ENCODE measurements at places on chromosomes 5 and 9.

- no peaks in the 10 kb centered on the region for H3K4me1 ChIP-seq
- H3K27ac ChIP-seq: no peak overlapping the region
- DNase-seq: no peak
These were observed 11.5 kb upstream of the SLC31A2 start for GRCh38 chr9:113139225-113139829.

GRCh38 chr9:89797937-89798455, 193.2 kb downstream of the GADD45G start:
- no peaks in the 10 kb centered on the region for H3K36me3 ChIP-seq
- no peak for DNase-seq
- H3K27me3 ChIP-seq: no peaks in the 10 kb centered on the region
- H3K4me1 ChIP-seq: no peaks in the 10 kb centered on the region
- no peak overlapping the region for H3K4me3 ChIP-seq
- no peak overlapping the region for H3K27ac ChIP-seq

- no peak for DNase-seq
- H3K27ac ChIP-seq: no peak overlapping the region
- H3K36me3 ChIP-seq: peaks cover 4% of the 10 kb centered on the region
These were observed 9.7 kb upstream of the ZNF366 start for GRCh38 chr5:72516916-72517315.

GRCh38 chr9:87534036-87534435, 36.4 kb downstream of the DAPK1 start:
- H3K4me3 ChIP-seq: no peak overlapping the region
- DNase-seq: no peak
- no peaks in the 10 kb centered on the region for H3K4me1 ChIP-seq
- H3K27ac ChIP-seq: no peak overlapping the region

DNA sequence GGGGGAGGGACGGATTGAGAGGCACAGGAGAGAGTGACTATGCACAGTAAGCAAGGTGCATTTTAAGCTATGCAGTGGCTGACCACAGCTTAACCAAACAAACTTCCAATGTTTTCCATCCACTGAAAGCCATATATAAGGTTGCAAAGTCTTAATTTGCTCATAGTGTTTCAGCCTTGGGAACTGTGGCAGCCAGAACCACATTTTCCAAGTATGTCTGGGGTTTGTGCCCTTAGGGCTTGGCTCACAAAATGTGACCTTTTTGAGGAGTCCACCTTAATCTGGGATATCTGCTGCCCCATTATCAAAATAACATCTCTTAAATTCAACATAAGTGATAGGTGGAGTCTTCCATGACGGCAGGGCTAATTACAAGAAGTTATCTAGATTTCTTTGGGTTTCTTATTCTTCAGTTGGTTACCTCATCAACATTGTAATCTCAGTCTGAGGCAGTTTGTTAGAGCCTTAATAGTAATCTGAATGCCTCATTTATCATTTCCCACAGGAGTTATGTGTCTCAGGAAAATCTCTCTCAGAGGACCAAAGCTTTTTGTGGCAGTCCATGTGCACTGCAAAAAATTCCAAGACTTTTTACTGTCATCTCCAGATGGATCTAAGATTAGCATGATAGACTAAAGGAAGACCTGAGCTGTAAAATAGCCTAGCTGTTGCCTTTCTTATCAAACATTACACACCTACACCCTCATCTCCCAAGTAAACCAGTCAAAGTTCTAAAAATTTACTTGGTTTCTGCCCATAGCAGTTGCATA, 15.2 kb upstream of the UBQLN1 start:
- no peak for DNase-seq
- no peaks in the 10 kb centered on the region for H3K36me3 ChIP-seq
- H3K27me3 ChIP-seq: no peaks in the 10 kb centered on the region
- no peaks in the 10 kb centered on the region for H3K4me1 ChIP-seq
- no peak overlapping the region for H3K27ac ChIP-seq
- no peak overlapping the region for H3K4me3 ChIP-seq

DNA sequence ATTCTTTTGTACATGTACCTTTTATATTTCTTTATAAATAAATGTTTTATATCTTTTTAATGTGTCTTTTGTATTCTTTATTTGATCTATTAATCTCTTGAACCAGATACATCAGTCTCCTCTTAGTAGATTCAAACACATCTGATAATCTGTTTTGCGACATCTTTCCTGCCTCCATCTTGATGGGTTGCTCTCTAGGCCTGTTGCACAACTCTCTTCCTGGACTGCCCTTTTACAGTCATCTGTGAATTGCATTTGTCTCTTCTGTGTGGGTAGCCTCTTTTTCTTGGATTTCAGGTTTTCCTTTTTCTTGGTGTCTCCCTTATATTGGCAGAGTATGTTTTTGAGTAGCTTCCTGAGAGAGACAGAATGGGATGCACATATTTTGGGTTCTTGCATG, 6.2 kb downstream of the ZFYVE16 start:
- H3K27ac ChIP-seq: peak overlapping the region; percentile 44
- H3K36me3 ChIP-seq: peaks cover 8% of the 10 kb centered on the region
- H3K27me3 ChIP-seq: no peaks in the 10 kb centered on the region
- no peak for DNase-seq
- peaks cover 29% of the 10 kb centered on the region for H3K4me1 ChIP-seq
- H3K4me3 ChIP-seq: no peak overlapping the region

DNA sequence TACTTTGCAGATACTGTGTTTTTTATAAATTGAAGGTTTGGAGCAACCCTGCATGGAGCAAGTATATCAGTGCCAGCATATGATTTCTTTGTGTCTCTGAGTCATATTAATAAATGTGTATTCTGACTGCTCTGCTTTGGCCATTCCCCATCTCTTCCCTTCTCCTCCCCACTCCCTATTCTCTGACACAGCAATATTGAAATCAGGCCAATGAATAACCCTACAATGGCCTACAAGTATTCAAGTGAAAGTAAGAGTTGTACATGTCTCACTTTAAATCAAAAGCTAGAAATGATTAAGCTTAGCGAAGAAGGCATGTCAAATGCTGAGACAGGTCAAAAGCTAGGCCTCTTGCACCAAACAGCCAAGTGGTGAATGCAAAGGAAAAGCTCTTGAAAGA, 82.2 kb upstream of the TLX3 start:
- H3K27ac ChIP-seq: no peak overlapping the region
- DNase-seq: no peak
- no peaks in the 10 kb centered on the region for H3K36me3 ChIP-seq

GRCh38 chr5:91499943-91500531, 116.9 kb upstream of the ARRDC3 start:
- peak; percentile 9 for DNase-seq
- no peaks in the 10 kb centered on the region for H3K27me3 ChIP-seq
- H3K27ac ChIP-seq: no peak overlapping the region
- H3K4me1 ChIP-seq: no peaks in the 10 kb centered on the region
- H3K4me3 ChIP-seq: no peak overlapping the region
- H3K36me3 ChIP-seq: no peaks in the 10 kb centered on the region

DNA sequence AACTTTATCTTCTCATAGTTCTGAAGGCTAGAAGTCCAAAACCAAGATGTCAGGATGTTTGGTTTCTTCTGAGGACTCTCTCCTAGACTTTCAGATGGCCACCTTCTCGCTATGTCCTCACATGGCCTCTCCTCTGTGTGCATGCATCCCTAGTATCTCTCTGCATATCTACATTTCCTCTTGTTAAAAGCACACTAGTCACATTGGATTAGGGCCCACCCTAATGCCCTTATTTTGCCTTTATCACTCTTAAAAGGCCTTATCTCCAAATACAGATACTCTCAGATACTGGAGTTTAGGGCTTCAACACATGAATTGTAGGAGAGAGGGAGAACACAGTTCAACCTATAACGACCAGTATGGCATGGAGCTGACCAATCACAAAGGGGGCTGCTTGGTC, 151.7 kb downstream of the PRELID2 start:
- H3K4me3 ChIP-seq: no peak overlapping the region
- no peaks in the 10 kb centered on the region for H3K36me3 ChIP-seq
- DNase-seq: no peak

- H3K27ac ChIP-seq: peak overlapping the region; percentile 39
- H3K36me3 ChIP-seq: peaks cover 4% of the 10 kb centered on the region
- no peaks in the 10 kb centered on the region for H3K27me3 ChIP-seq
- peaks cover 94% of the 10 kb centered on the region for H3K4me1 ChIP-seq
- no peak overlapping the region for H3K4me3 ChIP-seq
- DNase-seq: no peak
These were observed 31.9 kb downstream of the IRF1 start for GRCh38 chr5:132458651-132459030.

GRCh38 chr9:127869310-127870152, 7.9 kb downstream of the AK1 start:
- no peaks in the 10 kb centered on the region for H3K27me3 ChIP-seq
- H3K36me3 ChIP-seq: no peaks in the 10 kb centered on the region

DNA sequence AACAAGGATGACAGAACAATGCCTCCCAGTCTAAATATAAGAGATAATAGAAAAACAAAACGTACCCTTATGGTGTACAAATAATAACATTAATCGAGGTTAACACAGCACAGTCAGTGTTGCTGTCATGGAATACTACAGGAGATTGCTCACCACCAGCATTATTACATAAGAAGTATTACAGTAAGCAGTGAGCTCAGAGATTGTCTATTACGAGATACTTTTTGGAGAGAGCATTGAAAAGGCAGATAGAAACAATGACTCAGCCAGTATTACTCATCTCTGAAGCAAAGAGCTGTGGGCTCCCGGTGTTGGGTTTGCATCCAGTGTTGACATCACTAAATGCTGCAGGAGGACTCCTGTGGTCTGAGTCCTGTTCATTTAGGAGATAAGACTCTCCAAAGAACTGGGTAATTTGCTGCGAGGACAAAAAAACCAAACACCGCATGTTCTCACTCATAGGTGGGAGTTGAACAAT, 191.9 kb upstream of the SEMA6A start:
- H3K27ac ChIP-seq: peak overlapping the region; percentile 20
- no peak overlapping the region for H3K4me3 ChIP-seq
- no peaks in the 10 kb centered on the region for H3K36me3 ChIP-seq
- DNase-seq: no peak

GRCh38 chr5:75623846-75624245, 12.6 kb downstream of the ANKDD1B start:
- DNase-seq: no peak
- no peaks in the 10 kb centered on the region for H3K27me3 ChIP-seq
- H3K4me1 ChIP-seq: no peaks in the 10 kb centered on the region
- no peak overlapping the region for H3K4me3 ChIP-seq

GRCh38 chr9:126470241-126470993, 143.3 kb upstream of the LMX1B start:
- no peaks in the 10 kb centered on the region for H3K36me3 ChIP-seq
- H3K4me3 ChIP-seq: peak overlapping the region; percentile 86
- peak overlapping the region; percentile 96 for H3K27ac ChIP-seq

DNA sequence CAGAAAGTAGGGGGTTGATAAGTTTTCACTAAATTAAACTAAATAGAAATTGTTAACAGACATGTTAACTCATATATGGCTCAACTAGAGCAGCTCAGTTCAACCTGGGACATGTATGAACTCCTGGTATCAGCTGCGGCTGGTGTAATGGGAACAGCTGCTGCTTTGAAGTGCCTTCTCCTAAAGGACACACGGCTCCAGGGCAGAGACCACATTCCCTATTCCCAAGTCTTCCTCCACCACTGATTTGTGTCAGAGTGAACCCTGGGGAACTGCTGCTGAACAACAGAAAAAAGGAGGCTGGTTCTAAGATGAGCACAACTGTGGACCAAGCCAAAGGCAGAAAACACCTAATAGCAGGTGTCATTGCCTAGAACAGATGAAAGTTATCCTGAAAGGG, 71.1 kb downstream of the MAPKAP1 start:
- DNase-seq: no peak
- H3K36me3 ChIP-seq: no peaks in the 10 kb centered on the region
- H3K4me3 ChIP-seq: peak overlapping the region; percentile 81

DNA sequence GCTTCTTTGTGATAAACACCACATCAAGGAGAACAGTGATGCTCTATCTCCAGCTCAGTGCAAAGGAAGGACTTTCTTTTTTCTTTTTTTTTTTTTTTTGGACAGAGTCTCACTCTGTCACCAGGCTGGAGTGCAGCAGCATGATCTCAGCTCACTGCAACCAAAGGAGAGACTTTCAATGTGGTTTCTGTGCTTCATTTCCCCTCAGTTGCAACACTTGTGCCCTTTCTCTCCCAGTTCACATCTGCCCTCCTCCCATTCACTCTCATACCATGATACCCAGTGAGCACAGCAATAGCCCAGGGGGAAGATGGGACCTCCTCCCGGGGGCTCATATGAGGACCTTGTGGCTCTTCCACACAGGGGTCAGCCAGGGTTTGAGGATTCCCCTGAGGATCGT, 110.0 kb downstream of the MTRR start:
- no peak overlapping the region for H3K4me3 ChIP-seq
- no peak overlapping the region for H3K27ac ChIP-seq
- DNase-seq: no peak
- H3K4me1 ChIP-seq: peaks cover 2% of the 10 kb centered on the region

GRCh38 chr5:78777901-78778300, 129.3 kb upstream of the LHFPL2 start:
- no peak overlapping the region for H3K4me3 ChIP-seq
- no peaks in the 10 kb centered on the region for H3K27me3 ChIP-seq
- H3K36me3 ChIP-seq: peaks cover 12% of the 10 kb centered on the region
- no peak overlapping the region for H3K27ac ChIP-seq
- no peak for DNase-seq
- H3K4me1 ChIP-seq: peaks cover 5% of the 10 kb centered on the region

DNA sequence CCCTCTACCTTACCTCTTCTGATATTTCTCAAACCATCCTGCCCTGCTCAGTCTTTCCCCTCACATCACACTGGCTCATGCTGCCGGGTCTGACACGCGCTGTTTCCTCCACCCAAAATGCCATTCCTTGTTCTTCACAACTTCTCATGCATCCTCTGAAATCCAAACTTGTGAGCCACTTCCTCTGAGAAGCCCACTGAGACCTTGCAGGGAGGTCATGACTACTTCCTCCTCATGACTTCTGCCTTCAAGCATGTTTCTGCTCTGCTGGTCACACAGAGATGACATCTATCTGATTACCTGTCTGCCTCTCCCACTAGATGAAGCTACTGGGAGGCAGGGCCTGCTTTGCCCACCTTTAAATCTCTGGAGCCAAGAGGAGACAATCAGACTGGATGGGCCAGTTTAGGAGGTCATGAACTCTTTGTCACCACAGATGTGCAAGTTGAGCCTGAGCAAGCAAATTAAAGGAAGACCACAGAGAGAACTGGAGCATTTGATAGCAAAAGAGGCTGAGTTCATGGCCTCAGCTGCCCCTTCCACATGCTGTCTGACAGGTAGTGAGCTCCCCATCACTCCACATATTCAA, 119.8 kb upstream of the TBC1D2 start:
- H3K4me3 ChIP-seq: peak overlapping the region; percentile 0
- DNase-seq: peak; percentile 52
- peaks cover 34% of the 10 kb centered on the region for H3K4me1 ChIP-seq
- H3K27ac ChIP-seq: peak overlapping the region; percentile 70
- H3K27me3 ChIP-seq: no peaks in the 10 kb centered on the region
